ENCODE measurements at places on chromosomes 5 and 9. TPM values are rescaled to one million over a fixed set of nuclear protein-coding genes. Genes with fewer than 3 reads are reported as not detected.

Gene WDR38
- polyA plus RNA-seq, result not detected

Gene ANKRD31
- polyA plus RNA-seq, result 0.04 TPM

Gene INSL6
- not detected for polyA plus RNA-seq

Gene NANS
- polyA plus RNA-seq, result 127 TPM

Gene SMIM33
- polyA plus RNA-seq, result not detected

Gene SPATA31E1
- polyA plus RNA-seq, result not detected

Gene PCDHA9
- not detected for polyA plus RNA-seq

Gene HNRNPK
- 740 TPM for polyA plus RNA-seq

Gene ADAMTS19
- not detected for polyA plus RNA-seq

Gene SPATA31C1
- not detected for polyA plus RNA-seq

Gene TXNDC8
- polyA plus RNA-seq, result not detected

Gene PCDHGA6
- polyA plus RNA-seq, result 0.24 TPM

Gene FRRS1L
- polyA plus RNA-seq, result 0.04 TPM

Gene OLFML2A
- polyA plus RNA-seq, result not detected

Gene RNF183
- polyA plus RNA-seq, result 0.11 TPM

Gene PCBD2
- polyA plus RNA-seq, result 10.7 TPM

All from K562 (cell line).